Stimulated activated CD4-positive, alpha-beta T cell treated with anti-CD3 and anti-CD28 coated beads, Interleukin-1b, Interleukin-23, amount 100 ng/mL, for 24 hours (primary cell): ENCODE measurements at places on chromosomes 11 and 22.

GRCh38 chr11:78696177-78696576, 121.5 kb upstream of the NARS2 start:
- DNase-seq, result no peak

DNA sequence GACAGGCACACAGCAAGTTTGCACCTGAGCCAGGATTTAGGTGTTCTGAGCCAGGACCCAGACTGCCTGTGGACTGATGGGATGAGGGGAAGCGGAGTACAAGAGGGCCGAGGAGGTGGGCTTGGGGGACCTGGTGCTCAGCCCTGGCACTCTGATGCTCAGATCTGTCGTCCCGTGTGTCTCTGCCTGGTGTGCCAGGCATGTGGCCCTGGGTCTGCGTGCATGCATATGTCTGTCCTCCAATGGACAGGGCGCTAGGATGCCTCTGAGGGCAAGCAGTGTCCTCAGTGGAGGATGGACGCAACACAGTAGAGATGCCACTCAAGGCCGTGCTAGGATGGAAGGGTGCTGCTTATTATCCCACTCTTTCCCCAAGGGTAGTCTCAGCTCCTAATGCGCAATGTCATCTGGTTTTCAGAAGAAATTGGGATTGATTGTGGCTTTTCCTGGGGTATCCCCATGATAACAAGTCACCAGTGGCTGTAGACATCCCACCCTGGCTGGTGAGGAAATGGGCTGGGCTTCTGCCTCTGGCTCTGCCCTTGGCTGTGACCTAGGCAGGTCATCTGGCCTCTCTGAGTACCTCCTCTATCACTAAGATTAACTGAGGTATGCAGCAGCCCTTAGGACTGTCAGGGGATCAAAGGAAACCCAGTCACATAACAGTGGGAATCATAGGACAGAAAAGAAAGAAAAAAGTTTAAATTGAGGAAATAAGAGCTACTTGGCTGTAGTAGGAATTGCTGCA, 35.7 kb upstream of the SUSD2 start:
- no peak for DNase-seq

DNA sequence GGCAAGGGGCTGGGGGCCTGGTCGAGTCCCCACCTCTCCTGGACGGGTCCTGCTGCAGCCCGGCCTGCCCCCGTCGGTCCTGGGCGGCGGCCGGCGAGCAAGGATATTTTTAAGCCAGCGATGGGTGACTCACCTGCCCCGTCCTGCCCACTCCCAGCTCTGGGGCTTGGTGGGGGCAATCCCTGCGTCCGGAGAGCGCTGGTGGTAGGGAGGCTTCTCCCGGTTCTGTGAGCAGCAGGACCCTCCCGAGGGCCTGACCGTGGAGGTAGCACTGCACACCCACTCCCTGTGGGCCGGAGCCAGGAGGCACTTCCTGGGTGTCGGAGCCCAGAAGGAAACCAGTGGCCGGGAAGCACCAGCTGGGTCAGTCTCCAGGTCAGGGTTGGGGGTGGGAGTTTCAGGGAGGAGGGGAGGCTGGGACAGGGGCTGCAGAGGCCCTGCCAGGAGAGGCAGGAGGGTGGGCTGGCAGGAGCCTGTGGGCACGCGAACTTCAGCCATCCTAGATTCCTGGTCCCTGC, 467 bp downstream of the EPS8L2 start:
- no peak for DNase-seq

DNA sequence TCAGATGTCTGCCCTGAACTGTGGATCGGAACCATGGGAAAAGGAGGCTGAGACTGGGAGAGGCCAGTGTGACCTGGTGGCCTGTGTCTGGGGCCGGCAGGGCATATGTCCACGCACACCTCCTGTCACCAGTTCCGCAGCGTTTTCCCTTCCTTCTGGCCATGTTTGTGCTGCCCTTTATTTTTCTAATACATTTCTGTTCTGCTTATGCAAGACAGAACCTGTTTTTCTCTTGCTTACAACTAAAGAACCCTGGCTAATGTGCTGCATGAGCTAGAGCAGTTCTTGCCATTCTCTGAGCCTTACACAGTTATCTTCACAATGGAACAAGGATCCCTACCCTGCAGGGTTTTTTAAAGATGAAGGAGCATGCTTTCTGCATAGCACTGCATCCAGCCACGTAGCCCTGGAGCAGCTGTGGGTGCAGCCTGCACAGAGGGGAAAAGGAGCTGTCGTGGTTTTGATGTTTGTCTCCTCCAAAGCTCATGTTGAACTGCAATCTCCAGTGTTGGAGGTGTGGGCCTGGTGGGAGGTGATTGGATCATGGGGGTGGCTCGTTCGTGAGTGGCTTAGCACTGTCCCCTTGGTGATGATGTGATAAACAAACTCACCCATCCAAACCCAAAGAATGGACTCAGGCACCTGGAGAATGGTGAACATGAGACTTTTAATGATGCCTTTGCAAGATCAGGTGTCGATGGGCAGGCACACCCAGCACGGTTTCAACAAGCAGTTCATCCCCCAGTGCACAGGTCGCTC, 84.8 kb upstream of the SHANK2 start:
- no peak for DNase-seq

DNA sequence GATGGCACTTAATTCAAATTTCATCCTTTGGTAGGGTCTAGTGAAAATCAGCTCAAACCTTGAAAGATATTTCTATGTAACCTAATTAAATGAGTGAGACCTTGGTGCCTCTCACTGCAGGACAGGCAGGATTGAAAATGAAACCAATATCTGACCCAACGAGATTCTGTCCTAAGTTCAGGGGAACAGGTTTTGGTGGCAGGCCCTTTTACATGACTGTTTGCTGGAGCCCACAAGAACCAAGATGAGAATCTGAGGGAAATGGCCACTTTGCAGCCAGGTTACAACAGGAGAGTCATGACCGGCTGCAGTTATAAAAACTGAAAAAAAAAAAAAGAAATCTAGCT, 130.2 kb downstream of the TRIM44 start:
- DNase-seq, result no peak

DNA sequence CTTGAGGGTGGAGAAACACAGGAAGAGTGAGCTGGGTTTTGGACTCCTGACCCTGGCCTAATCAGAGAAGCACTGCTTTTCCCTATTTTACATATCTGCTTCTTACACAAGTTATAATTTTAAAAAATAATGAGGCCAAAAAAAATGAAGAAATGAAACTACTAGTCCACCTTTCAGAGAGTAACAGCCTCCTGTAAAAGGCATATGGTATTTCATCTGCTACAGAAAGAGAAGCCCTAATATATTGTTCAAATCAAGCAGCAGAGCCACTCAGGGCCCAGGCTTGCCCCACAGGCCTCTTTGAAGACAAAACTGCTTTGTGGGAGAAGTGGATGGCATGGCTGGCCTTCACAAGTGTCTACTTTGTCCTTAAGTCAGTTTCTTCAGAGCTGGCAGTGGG, 10.0 kb downstream of the DIXDC1 start:
- no peak for DNase-seq

DNA sequence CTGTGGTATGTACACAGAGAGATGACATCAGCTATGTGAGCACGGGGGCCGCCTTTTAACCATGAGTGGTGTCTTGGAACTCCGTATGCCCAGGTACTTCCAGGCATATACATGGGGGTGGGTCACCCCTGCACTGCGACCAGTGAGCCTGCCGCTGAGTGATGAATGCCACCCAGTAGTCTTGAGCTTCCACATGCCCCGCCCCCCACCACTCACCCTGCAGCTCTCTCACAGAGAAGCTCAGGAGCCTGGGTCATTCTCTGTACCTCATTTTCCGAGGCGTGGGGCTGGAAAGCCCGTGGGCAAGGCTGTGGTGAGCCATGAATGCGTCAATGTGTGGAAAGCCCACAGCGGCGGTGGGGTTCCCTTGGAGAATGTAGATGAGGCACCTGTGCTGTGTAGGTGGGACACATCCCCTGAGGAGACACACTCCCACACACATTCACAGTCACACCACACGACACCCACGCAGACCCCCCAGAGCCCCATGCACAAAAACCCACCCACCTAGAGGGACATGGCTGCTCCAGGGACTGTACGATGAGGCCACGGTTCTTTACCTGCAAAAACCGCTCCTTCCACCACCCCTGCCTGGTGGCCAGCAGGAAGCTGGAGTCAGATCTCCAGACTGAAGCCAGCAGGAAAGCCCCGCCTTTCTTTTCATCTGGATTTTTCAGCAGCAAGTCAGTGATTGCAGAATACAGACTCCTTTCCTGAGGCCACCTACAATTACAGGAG, 67.6 kb downstream of the PIWIL3 start:
- no peak for DNase-seq

DNA sequence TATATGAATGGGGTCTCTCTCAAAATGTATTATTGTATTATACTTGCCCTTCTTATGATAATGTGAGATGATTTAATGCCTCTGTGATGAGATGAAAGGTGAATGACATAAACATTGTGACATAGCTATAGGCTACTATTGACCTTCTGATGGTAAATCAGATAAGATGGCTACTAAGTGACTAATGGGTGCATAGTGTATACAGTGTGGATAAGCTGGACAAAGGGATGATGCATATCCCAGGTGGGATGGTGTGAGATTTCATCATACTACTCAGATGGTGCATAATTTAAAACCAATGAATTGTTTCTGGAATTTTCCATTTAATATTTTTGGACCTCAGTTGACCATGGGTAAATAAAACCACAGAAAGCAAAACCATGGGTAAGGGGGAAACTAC, 243.5 kb downstream of the SBF2 start:
- no peak for DNase-seq

GRCh38 chr11:112881461-112881860, 79.8 kb upstream of the NCAM1 start:
- DNase-seq, result no peak

GRCh38 chr22:30224161-30224857, 22.2 kb downstream of the LIF start:
- DNase-seq, result no peak

DNA sequence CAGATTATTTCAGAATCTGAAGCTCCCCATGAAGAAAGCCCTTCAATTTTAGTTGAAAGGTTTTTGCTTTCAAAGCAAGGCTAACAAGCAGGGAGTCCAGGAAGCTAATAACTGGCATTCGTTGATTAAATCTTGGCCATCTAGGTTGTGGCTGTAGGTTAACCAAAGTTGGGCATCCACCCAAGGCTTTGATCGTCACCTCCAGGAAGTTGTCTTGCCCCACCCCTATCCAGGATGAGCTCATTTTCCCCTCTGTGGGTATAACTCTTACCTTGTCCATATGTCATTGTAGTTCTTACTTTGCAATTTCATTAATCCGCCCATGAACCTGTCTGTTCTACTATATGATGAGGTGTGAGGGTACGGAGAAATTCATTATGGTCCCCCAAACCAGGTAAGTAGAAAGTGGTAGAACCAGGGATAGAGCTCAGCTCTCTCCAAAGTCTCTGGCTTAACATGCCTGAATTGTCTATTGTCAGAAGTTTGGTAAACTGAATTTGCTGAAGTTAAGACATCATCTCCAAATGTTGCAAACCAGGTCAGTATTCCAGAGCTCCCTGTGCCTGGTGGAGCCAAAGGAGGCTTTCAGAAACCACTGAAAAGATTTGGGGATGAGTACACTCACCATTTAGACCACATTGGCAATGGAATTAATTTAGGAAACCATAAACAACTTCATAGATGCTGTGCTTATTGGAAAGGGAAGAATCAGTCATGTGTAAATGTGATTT, 97.1 kb downstream of the CD44 start:
- DNase-seq, result peak; percentile 42

- no peak for DNase-seq
These were observed 17.3 kb downstream of the EPS8L2 start for GRCh38 chr11:723120-723883.

DNA sequence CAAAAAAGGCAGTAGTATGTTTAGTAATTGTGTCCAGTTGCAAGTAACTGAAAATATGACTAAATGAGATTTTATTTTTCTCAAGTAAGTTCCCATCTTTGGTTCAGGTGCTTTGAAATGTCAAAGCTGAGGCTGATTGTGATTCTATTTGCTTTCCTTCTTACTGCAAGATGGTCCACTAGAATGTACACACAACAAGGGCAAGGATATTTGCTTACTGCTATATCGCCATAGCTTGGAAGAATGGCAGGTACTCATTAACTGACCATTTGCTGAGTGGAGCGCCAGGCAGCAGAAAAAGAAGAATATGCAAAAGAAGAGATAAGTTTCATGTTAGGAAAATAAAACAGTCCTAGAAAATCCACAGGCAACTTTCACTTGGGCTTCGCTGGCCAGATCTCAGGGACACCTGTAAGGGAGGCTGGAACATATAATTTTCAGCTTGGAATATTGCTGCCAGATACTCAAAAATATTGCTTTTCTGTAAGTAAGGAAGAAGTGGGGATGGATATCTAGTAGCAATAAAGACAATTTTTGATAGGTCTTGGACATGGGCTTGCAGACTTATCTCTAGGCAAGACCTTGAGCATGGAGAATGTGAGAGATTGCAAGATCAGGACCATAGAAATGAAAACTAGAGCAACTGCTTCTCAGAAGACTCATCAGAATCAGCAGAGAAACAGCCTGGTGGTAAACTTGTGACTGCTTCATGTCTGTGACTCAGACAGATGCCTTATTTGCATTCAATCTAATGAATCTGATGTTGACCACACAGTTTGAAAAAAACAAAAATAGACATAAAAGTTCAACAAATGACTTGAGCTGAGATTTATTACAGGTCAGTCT, 44.8 kb upstream of the OR9Q1 start:
- no peak for DNase-seq

GRCh38 chr11:15493066-15493465, 378.3 kb downstream of the INSC start:
- DNase-seq, result no peak

DNA sequence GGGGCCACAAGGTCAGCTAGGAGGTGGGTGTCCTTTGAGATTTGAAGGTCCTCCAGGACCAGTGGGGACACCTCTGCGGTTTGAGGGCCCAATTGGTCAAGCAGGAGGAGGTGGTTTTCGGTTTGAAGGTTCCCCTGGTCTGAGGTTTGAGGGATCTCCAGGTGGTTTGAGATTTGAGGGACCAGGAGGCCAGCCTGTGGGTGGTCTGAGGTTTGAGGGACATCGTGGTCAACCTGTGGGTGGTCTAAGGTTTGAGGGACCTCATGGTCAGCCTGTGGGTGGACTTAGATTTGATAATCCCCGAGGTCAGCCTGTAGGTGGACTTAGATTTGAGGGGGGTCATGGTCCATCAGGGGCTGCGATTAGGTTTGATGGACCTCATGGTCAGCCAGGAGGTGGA, 11.8 kb downstream of the PCF11 start:
- DNase-seq, result no peak

- no peak for DNase-seq
These were observed 256.9 kb downstream of the CADM1 start for GRCh38 chr11:115247361-115247760.

- no peak for DNase-seq
These were observed 30.5 kb upstream of the PPP2R1B start for GRCh38 chr11:111796696-111797095.

GRCh38 chr11:133041181-133041580, 491.1 kb downstream of the OPCML start:
- DNase-seq, result no peak
